Stimulated activated CD4-positive, alpha-beta T cell treated with anti-CD3 and anti-CD28 coated beads, Interleukin-15, amount 100 ng/mL, for 1 hour (primary cell): ENCODE measurements at places on chromosomes 7 and 10.

GRCh38 chr7:23680414-23681405, 711 bp downstream of the FAM221A start:
- DNase-seq: peak; percentile 11

DNA sequence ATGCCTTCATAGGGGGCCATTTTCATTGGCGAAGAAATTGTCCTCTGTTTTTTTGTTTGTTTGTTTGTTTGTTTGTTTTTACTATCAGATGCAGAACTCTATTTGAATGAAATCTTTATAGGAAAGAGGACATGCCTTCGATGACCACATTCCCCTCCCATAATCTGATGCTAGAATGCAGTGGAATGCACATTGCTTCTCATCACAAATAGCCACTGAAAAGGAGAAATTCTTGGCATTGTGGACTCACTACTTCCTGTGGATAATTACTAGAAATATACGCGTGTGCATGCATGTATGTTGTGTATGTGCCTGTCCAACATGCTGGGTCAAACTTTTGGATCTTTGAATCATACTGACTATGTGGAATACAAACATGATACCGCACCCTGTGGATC, 70.5 kb upstream of the SFMBT2 start:
- no peak for DNase-seq

DNA sequence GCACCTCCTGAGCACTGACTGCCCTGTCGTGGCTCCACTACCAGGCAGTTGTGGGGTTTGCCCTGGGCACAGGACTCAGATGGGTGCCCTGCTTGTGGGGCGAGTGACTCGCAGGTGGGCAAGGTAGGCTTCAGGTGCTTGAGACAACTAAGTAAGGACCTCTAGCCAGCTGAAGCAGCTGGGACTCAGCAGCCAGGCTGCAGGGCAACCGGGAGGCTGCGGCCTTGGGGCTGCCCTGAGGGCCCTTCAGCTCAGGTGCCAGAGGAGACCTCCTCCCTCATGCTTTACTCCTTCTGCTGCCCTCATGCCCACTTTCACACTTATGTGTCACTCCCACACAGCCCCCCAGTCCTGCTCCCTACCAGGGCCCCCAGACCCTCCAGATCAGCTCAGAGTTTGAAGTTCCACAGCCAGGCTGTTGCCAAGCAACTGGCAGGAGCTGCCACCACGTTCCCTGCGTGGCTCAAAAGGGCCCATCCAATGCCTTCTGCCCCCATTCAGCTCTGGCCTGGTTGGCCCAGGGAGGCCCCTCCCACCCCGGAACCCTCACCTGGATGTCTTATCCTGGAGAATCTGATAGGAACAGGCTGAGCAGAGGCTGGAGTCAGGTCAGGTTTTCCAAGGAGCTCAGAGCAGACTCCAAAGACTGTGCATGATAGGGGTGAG, 10.0 kb downstream of the TLX1 start:
- no peak for DNase-seq

DNA sequence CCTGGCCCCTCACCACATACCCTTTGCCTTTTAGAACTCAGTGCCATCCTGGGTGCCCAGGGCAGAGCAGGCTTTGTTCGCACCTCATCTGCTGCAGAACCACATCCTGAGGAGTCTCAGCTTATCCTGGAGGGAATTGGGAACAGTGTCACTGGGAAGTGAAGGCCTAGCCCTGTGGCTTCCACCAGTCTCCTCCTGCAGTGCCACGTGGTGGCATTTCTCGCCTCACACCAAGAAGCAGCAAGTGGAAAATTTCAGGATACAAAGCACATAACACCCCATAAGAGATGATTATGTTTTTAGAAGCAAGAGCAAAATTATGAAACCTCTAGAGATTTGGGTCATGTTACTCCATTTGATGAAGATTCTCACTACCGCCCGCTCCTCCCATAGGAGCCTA, 26.8 kb downstream of the UBE2D4 start:
- DNase-seq: no peak

- no peak for DNase-seq
Observed at GRCh38 chr10:97726636-97727178, 10.2 kb upstream of the ZFYVE27 start.
